ENCODE measurements at places on chromosomes 16 and 17.

- no peak for DNase-seq
Observed at GRCh38 chr17:64066716-64067115, 46.3 kb upstream of the ICAM2 start.

- DNase-seq: no peak
Observed at GRCh38 chr17:48162946-48163506, 55.5 kb downstream of the SNX11 start.

- no peak for DNase-seq
Observed at GRCh38 chr17:9408381-9408780, 167.2 kb downstream of the STX8 start.

- DNase-seq: no peak
Observed at GRCh38 chr16:21600031-21600773, 825 bp downstream of the METTL9 start.

GRCh38 chr17:27544350-27545131, 86.4 kb upstream of the LGALS9 start:
- peak; percentile 86 for DNase-seq

DNA sequence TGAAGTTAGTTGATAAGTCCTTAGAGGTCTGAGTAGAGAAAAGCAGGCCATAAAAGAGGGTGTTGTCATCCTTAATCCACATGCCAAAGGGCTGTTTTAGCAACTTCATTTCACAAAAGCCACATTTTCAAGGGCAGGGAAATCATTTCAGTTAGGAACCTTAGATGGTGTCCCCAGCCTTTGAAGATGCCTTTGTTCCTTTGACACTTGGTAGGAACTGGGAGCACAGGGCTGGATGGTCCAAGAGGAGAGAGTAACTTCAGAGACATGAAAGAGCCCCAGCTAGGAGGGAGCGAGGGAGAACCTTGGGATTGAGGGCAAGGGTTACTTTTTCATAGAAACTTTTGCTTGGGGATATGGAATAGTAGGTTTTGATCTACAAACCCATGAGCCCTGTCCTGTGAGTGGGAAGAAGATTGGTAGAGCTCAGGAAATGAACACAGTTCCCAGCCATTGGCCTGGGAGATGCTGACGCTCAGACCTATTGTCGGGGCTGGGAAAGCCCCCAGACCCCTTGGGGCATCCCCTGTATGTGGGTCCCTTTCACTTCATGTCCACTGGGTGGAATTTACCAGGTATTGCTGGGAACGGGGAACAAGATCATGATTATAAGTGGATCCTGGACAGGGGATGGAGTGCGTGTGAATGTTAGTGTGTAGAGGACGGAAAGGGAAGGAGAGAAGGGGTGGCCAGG, 18.9 kb downstream of the MSI2 start:
- DNase-seq: peak; percentile 24

DNA sequence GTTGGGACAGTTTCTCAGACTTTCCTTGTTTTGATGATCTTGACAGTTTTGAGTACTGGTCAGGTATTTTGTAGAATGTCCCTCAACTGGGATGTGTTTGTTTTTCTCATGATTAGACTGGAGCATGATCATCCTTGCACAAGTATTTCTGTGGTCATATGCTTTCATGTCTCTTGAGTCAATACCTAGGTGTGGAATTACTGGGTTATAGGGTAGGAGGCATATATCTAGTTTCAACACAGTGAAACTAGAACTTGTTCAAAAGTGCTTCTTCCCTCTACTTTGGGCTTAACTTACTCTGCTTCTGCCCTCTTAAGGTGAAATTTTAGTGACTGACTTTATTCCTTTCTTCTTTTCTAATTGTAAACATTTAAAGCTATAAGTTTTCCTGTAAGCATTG, 30.1 kb downstream of the IKZF3 start:
- DNase-seq: no peak

DNA sequence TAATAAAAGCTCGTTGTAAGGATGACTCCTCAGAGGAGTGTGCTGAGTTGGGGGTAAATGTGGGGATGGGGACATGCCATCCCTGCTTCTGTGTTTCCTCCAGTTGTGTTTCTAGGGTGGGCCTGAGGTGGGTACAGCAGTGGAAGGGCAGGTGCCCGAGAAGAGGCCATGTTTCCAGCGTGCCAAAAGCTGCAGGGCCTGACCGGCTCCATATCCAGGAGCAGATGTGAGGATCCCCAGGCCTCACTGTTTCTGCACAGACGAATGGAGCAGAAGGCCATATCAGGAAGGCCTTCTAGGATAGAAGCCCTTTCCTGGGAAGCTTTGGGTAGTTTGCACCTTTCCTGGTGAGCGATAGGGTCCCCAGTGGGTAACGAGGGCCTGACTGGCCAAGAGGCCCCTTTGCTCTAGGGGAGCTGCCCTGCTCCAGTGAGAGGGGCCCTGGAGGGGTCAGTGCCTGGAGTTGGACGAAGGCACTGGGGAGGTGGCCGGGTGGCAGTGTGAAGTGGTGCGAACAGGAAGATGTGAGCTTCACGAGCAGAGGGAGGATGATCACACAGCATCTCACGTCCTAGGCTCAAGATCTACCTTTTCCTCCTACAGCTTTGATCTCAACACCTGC, 62.9 kb downstream of the SHISA6 start:
- no peak for DNase-seq

GRCh38 chr17:67700037-67700724, 17.6 kb upstream of the NOL11 start:
- no peak for DNase-seq

DNA sequence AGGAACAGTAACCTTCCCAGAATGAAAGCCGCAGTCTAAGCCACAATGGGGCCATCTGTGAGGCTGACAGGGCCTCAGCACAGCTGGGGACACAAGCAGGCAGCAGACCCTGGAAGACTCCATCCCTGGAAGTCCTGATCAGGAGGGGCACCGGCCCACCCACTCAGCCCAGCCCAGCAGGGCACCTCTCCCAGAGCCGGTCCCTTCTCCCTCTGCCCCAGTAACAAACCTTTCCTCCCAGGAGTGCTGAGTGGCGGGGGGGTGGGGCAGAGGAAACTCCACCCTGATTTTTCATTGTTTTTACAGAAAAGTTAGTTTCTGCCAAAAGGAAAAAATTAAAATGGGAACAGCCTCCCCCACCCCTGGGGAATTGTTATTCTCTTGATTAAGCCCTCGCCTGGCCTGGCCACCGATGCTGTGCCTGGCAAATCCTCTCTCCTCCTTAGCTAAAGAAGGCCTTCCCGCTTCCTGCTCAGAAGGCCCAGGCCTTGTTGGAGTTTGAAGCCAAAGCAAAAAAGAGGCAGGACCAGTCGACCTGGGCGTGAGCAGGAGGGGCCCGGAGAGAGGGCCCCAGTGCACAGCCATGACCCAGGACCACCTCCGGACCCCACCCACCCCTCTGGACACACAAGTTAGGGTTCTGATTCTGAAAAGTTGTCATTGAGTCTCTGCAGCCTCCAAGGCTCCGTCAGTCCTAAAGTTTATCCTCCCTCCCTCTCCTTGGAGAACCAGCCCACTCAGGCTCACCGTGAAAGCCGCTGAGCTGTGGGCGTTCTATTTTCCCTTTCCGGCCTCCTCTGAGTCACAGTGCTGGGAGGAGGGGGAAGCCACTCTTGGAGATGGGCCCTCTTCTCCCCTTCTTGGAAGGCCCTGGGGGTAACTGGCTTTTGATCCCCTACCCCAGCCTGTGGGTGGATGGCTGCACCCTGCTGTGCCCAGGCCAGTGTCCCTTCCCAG, 128.4 kb upstream of the TNRC6C start:
- no peak for DNase-seq

DNA sequence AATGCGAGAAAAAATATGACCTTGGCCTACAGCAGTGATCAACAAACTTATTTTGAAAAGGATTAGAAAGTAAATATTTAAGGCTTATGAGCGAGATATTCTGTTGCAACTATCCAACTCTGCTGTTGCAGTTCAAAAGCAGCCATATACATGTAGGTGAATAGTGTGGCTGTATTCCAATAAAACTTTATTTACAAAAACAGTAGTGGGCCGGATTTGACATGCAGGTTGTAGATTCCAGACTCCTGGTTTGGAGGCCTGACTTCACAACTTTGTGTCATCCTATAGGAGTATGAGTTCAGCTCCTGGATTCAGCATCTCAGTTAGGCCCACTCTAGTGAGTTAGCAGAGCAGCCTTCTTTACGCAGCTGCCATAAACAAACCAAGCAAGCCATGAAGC, 386.3 kb downstream of the CDH13 start:
- no peak for DNase-seq

DNA sequence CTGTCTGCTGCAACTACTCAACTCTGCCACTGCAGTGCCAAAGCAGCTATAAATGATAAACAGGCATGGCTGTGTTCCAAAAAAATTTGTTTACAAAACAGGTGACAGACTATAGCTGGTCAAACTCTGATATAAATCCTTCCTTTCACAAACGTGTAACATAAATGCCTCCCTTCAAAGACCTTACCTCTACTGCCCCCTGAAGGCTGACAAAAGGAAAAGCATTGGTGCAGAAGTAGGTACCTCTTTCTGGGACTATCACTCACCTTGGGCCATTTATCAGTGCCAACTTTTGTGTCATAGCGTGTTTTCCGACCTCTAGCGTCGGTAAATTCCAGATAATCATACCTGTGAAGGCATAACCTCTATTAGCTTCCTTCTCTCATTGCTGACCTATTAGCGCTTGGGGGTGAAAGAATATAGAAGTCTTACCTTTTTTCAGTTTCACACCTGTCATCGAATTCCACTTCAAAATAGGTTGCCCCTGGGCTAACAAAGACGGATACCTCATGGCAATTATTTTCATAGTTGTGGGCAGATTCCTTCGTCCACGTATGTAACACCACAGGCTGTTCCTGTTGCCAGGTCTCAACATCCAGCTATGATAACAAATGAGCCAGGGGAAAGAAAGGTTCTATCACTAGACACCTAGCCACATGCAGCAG, 67.9 kb downstream of the ZZEF1 start:
- DNase-seq: no peak
